Ecto neural progenitor cell (in vitro differentiated cells): ENCODE measurements at places on chromosomes 11 and 22.

DNA sequence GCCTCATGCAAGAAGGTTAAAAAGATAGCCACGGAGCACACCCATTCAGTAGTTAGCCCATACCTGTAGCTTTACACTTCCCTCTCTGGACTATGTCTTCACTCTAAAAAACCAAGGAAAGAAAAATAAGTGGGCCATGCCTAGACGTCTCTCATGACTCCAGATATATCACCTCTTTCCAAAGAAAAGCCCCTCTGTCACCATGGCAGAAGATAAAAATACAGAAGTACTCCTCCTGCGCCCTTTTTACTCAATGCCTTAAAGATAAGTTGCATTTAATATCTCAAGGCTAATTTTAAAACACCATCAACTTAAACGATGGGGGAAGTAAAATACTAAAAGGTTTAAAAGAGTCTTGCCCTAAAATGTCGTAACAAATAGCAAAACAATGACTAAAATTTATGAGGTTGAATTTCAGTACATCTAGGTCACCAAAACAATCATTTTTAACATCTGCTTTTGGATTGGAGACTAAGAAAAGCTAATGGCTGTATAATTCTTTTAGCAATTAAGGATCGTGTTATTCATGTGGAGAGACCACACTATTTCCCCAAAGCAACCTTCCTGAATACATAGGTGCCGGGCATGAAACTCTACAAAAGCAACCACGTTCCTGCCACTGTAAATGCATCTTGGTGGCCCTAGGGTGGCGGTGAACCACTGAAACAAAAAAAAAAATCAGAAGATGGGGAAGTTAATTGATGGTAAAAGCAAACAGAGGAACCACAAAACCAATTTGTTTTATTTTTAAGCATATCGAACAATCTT lies 46.0 kb downstream of the CELF1 start:
- no peak for DNase-seq

GRCh38 chr22:47044722-47045535 lies 282.5 kb downstream of the TBC1D22A start:
- DNase-seq, result no peak

DNA sequence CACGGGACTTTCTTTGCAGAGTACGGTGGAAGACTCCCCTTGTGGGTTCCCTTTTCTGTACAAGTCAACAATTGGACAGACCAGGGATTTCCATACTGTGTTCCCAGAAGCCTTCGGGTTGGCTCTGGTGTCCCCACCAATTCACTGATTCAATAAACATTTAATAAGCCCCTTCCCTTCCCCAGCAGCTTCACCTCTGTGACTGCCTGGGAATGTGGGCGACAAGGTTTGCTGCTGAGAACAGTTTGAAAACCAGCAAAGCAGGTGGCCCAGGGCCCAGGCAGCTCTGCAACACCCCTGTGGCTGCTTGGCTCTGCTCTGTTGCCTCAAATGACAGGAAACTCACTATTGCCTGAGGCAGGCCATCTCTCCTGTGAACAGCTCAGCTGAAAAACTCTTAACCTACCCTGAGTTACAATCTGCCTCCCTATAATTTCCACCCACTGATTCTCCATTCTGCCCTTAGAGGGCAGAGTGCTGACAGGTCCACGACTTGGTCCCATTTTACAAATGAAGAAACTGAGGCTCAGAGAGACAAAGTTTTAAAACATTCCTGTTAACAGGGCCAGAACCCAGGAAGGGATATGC lies 10.4 kb downstream of the ADORA2A start:
- no peak for DNase-seq

GRCh38 chr11:108768370-108768769 lies 103.5 kb downstream of the DDX10 start:
- no peak for DNase-seq

- DNase-seq, result peak; percentile 59
These were observed 418.6 kb downstream of the FAM181B start for GRCh38 chr11:82315093-82315492.

DNA sequence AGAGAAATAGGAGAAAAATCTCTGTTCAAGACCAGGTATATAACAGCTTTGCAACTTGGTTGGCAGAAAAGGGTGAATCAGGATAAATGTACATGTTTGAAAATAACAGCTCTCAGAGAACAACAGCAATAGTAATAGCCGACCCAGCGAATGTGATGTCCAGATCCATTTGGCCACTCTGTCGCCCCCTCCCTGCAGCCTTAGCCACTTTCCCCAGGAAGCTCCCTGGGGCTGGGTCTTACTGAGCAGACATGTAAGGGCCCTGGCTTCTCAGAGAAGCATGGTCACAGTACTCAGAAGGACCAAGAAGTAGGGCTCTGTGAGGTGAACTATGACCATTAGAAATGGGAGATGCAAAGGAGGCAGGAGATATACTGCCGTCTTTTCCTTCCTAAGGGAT lies 154.1 kb upstream of the SNX19 start:
- DNase-seq, result no peak

GRCh38 chr11:123690485-123690884 lies 36.1 kb upstream of the SCN3B start:
- no peak for DNase-seq

- DNase-seq, result no peak
These were observed 172.6 kb upstream of the SEZ6L start for GRCh38 chr22:25996669-25997068.

- DNase-seq, result no peak
These were observed 9.1 kb downstream of the SELENOO start for GRCh38 chr22:50209893-50210292.

DNA sequence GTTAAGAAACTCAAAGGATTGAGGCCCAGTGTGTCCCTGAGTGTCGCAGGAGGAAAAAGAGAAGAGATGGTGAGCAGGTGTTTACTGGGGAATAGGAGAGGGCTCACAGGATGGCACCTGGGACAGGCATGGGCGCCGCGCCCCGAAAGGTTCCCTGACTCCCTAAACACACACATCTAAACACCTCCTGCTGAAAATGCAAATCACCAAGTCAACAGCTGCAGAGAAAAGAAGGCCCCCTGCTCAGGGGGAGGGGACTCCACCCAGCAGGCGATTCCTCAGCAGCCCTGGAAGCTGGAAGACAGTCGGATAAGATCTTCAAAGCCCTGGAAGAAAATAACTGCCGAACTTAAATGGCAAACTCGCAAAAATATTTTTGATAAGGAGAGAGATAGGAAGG lies 377.2 kb downstream of the BRD1 start:
- DNase-seq, result no peak

DNA sequence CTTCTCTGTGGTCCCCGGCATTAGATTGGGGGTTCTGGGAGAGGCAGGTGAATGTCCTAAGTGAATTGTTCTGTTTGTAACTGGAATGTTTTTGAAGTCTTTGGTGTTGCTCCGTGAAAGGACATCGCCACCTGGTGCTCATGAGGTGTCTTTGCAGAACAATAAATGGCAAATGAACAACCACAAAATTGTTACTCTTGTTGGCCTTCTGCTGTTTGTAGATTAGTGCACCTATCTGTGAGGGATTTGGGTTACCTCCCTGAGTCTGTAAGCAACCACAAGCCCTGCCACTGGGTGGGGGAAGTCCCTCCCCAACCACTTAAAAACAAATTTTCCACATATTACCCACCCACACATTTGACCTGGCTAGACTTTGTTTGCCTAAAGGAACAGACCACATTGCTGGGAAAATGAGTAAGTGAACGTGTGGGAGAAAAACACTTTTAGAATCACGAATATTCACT lies 4.7 kb downstream of the MPEG1 start:
- DNase-seq, result no peak

- DNase-seq, result no peak
These were observed 182.6 kb downstream of the DDX10 start for GRCh38 chr11:108847298-108847990.

DNA sequence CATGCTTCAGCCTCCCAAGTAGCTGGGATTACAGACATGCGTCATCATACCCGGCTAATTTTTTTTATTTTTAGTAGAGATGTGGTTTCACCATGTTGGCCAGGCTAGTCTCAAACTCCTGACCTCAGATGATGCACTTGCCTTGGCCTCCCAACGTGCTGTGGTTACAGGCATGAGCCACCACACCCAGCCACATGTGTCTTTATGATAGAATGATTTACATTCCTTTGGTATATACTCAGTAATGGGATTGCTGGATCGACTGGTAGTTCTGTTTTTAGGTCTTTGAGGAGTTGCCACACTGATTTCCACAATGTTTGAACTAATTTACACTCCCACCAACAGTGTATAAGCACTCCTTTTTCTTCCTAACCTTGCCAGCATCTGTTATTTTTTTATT lies 276.2 kb downstream of the METTL15 start:
- no peak for DNase-seq

GRCh38 chr22:49269928-49270327 lies 557.7 kb downstream of the BRD1 start:
- no peak for DNase-seq

- DNase-seq, result no peak
These were observed 105.9 kb upstream of the ARHGAP20 start for GRCh38 chr11:110818032-110818687.

GRCh38 chr22:19807161-19807913 lies 46.8 kb downstream of the TBX1 start:
- DNase-seq, result no peak

DNA sequence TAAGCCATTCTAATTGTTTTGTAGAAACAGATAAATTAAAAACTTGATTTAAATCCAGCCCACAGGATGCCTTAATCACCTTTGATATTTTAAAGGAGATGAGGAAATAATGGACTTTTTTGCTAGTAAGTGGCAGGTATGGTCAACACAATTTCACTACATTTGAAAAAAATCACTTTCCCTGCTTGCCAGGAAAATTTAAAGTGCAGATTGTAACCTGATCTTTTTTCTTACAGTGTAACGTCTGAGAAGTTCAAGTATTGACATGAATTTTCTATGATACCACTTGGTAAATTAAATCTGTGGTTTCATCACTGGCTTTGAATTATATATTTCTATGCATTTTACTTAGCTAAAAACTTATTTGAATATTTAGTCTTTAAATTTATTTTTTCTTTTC lies 65.3 kb downstream of the ARHGEF12 start:
- DNase-seq, result no peak
